Right ventricle myocardium superior (tissue), 1 donor: ENCODE measurements at places on chromosomes 5 and 9. TPM values are rescaled to one million over a fixed set of nuclear protein-coding genes. Genes with fewer than 3 reads are reported as not detected.

DNA sequence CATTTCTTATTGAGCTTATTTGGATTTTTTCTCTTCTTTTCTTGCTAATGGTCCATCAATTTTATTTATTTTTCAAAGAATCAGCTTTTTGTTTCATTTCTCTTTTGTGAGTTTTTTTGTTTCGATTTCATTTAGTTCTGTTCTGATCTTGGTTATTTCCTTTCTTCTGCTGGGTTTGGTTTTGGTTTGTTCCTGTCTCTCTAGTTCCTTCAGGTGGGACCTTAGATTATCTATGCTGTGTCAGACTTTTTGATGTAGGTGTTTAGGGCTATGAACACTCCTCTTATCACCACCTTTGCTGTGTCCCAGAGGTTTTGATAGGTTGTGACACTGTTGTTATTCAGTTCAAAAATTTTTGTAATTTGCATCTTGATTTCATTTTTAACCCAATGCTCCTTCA is 119.8 kb downstream of the GABRG2 start:
- DNase-seq: no peak

DNA sequence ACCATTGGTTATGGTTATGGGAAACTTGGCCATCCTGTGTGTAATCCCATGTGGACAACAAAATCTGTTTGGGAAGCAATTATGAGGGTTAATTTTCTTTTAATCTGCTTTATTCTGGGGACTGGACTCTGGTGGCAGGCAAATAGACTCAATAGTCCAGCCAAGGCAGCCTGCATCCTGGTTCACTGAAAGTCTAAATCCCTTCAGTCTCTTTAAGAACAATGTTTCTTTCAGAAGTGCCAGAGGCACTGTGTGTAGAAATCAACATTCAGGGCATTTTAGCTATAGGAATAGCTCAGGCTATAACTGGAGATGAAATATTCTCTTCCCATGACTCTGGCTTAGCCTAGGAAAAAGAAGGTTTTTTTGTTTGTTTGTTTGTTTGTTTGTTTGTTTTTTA is 118.0 kb downstream of the SPATA31D1 start:
- no peak for DNase-seq

DNA sequence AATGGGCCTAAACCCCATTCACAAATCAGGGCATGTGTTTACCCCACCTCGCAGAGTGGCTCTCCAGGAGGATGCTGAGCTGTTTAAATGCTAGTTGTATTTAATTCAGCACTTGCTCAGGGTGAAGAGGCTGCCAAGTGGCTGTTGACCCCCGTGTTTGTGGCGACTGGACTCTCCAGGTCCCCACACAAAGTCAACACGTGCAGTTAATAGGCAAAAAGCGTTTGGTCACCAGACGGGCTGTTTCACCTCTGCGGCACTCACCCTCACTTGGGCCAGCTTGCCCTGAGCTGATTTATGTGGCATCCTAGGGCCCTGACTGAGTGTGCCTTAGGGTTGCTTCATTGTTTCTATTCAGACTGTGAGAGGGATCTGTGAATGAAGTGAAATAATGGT is 152.3 kb downstream of the GAS1 start:
- DNase-seq: no peak

DNA sequence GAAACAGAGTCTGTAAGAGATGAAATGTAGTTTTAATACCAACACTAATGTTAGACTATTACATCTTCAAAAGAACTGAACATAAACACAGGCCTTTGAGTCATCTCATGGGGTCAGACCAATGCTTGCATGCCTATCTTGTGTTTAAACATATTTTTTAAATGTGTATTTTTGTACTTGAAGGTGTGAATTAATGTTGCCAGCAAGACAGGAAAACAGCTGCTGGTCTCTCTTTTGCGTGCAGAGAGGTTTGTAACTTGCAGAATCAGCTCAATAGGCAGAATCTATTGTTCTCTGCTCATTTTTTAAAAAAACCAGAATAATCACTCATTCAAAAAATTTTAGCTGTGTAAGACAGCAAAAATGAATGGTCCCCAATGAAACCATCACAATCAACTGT is 180.2 kb downstream of the ALDH1A1 start:
- no peak for DNase-seq

DNA sequence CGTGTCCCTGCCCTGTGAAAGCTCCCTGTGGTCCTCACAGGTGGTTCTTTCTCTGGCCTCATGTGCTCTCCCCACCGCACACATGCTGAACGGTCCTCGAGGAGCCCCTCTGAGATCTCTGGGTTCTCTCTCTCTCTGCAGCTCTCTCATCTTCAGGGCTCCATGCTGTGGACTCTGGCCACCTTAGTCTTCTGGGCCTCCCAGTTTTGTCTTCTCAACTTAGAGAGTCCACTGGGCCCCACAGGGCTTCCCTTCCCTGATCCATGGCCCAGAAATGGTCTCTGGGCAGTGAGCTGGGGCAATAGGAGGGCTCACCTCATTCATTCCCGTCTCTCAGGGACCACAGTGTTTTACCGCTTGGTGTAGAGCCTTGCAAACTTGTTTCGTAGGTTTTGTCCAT is 26.4 kb downstream of the FGD3 start:
- DNase-seq: no peak

The FLT4 gene
- total RNA-seq: 5.6 TPM

The PTPN3 gene
- total RNA-seq: 38.6 TPM

- DNase-seq: no peak
Measured at GRCh38 chr5:142626786-142627185, 59.1 kb downstream of the FGF1 start.

GRCh38 chr5:16784088-16784487 is 152.0 kb downstream of the MYO10 start:
- DNase-seq: no peak

The TEX48 gene
- not detected for total RNA-seq

The ANKRD31 gene
- 0.08 TPM for total RNA-seq

DNA sequence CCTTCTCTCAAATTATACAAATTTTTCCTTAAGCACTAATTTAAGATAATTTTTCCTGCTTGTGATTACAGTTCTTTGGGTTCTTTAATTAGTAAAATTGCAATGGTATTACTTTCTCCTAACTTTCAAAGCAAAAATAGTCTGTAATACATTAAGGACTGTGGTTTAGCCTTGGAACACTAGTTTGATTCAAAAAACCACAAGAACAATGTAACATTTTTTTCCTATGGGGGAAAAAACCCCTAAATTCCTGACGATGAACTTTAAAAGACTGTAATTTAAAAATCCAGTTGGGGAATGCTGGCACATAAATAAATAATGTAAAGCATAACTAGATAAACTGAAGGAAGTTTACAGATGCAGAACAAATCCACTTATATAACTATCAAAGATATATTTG is 65.3 kb downstream of the CDC14B start:
- no peak for DNase-seq

GRCh38 chr9:120692901-120693699 is 21.2 kb downstream of the MEGF9 start:
- DNase-seq: no peak

DNA sequence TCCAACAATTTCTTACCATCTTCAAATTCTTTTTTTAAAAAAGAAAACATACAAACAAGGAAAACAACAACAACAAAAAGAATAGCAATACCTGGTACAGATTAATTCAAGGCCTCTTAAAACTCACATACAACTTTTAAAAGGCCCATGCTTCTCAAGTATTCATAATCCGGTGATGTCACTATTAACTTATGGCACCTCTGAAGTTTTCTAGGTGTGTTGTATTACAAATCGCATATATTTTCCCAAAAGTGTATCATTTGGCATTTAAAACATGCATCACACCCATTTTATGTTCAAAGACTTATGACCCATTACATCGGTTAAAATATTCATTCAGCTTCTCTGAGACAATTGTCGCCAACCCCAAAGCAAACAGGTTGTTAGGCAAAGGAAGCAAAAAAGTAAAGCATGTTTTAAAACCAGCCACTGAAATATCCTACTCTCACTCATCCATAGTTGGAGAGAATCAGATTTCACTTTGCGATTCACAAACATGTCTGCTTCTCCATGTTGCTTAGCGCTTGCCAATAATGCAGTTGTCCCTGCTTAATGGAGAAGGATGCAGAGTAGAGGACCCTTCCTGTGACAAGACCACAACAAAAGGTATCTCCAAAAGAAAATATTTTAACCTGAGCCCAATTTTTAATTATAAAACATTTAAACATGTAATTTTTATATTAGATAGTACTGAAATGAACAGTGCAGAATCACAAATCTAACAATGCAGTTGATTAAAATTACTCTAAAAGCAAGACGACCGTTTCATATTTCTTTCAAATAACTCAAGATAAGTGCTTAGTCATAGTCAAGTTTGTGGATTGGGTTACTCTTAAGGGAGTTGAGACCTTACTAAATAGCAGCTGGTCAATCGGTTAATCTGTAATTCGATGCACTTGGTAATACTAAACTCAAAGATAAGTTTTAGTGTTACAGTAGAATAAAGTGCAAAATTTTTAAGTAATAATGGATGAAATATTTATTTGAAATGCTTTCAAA is 1.6 kb downstream of the SKP1 start:
- no peak for DNase-seq

GRCh38 chr5:54217826-54218503 is 92.4 kb downstream of the ARL15 start:
- no peak for DNase-seq

The CLK4 gene
- 23.2 TPM for total RNA-seq

GRCh38 chr9:99137891-99138290 is 33.0 kb downstream of the TGFBR1 start:
- no peak for DNase-seq

GRCh38 chr5:154546719-154547118 is 68.7 kb upstream of the HAND1 start:
- DNase-seq: no peak

DNA sequence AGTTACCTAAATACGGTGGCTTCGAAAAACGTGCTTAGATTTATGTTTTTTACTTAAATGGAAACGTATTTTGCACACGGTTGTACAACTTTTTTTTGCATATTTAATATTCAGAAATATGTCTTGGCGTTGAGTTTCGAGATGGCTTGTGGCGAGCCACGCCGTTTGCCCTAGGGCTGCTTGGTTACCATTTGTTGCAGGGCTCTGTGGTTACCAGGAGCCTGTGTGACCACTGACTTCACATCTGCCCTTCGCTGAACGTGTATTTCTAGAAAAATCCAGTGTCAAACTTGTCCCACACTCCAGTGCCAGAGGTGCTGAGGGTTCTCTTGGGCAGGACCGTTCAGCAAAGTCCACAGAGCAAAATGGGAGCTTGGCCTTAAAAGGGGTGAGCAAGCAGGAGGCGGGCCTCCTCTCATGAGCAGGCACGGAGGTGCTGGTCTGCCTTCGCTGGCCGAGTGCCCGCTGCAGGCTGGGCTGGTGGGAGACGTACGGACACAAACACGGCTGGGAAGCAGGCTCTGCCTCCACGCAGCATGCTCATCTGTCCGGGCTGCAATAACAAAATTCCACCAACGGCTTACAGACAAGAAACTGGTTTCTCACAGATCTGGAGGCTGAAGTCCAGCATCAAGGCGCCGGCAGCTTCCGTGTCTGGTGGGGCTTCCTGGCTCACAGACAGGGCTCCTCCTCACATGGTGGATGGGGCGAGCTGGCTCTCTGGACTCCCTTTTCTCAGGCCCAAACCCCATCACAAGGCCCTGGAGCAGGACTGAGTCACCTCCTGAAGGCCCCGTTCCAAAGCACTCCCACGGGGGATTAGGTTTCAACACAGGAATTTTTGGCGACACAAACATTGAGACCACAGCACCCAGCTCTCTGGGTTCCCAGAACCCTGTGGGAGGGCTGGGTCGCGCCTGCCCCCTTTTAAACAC is 5.4 kb downstream of the MRPL36 start:
- DNase-seq: peak; percentile 38

The ASPN gene
- 4.8 TPM for total RNA-seq

DNA sequence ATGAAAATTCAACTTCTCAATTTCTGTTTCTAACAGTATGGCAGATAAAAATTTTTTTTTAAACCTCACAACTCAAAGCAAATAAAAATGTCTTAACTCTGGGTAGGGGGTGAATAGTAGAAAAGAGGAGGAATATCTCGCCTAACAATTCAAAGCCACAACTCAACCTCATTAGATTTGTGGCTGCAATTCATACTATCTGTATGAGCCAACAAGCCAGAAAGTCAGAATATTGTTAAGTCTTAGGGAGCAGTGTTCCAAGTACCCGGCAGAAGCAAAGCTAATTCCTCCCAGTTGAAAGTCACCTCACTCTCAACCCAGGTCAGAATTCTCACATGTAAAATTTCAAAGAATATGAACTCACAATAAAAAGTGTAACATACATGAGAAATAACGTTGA is 15.0 kb downstream of the PJA2 start:
- DNase-seq: no peak

GRCh38 chr5:146618434-146618833 is 102.4 kb upstream of the GPR151 start:
- no peak for DNase-seq

DNA sequence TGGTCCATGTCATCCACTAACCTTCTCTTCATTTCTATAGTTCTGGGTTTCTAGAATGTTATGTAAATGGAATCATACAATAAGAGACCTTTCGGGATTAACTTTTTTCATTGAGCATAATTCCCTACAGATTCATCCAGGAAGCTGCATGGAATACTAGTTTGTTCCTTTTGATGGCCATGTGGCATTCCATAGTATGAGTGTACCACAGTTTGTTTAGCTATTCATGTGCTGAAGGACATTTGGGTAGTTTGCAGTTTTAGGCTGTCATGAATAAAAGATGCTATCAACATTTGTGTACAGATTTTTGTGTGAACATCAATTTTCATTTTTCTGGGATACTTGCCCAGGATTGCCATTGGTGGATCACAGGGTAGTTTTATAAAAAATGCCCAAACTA is 6.8 kb upstream of the SPTLC1 start:
- no peak for DNase-seq

DNA sequence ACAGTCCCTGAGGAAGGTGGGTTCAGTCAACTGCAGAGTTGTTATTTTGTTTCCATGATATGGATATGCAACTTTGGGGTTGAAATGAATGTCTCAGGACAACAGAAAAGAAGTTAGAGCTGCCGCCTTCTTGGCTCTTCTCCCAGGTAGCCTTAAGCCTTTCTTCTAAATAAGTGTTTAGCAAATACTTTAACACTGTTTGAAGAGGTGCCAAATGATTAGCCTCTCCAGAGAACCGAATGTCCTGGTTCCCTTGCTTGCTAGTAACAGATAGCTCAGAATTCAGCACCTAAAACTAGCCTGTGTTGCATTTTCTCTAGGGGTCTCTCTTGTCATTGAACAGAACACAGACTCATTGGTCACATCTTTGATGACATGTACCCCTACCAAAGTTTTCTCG is 127.7 kb upstream of the PIK3R1 start:
- no peak for DNase-seq

- DNase-seq: no peak
Measured at GRCh38 chr5:54573812-54574489, 56.4 kb downstream of the SNX18 start.

DNA sequence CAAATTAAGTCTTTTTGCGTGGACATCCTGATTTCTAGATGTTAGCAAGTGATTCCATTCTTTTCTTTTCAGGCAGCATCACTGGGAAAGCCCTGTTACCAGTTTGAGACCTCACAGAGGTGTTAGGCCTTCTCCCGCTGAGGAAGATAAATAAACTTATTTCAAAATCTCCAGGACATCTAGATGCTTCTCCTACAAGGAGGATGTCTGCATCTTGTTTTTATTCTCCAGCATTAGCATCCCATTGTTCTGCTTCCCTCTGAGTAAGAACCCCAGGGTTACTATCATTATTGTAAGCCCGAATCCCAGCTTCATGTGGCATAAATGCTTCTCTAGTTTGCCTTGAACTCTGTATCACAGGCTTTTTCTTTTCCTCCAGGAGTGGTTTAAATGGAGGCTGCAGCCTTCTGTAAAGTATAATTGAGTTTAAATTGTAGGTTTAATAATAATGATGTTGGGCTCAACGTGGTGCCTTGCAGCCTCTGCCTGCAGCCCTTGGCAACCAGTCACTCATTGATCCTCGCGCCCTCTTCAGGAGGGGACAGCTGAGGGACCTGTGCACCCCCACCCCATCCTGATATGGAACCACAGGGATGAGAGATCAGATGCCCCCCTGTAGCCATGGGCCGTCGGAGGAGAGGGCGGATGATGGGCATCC is 114.9 kb downstream of the PDZD2 start:
- no peak for DNase-seq
